EH (cell line): ENCODE measurements at places on chromosomes 2 and 18.

DNA sequence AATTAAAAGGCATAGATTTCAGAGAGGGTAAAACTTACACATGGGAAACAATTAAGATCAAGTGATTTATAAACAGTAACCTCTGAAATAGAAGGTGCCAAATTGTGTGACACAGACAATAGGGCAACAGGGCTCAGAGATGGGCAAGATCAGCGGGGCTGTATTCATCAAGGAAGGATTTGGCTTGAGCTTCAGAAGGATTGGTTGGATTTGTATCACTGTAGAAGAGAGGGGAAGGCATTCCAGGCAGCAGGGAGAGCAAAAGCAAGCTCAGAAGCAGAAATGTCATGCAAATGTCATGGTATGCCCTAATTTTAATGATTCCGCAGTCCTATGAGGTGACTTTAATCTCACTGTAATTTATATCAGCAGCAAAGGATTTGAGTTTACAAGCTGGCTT is 415.0 kb upstream of the NRP2 start:
- DNase-seq = no peak

DNA sequence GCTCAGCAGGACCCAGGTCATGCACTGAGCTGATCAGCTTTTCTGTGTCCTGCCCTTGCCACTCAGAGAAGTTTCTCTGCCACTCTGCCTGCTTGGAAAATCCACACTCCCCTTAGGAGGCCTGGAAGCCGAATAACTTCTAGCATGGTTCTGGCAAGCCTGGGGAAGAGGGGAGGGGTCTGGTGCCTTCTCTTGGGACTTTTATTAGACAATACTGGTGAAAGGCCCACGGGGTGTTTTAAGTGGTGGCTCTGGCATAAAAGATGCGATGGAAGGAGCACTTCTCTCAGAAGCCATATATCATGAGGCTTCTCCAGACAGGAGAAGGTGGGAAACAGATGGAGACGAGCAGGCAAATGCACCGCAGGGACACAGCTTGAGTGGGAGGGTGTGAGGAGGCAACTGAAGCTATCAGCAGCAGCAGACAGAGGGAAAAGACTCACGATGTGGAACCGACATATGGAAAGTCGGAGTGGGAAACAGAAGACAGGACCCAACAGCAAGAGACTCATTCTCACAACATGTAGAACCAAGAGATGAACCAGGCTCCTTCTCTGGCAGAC is 141.8 kb upstream of the CTNNA2 start:
- no peak for DNase-seq

DNA sequence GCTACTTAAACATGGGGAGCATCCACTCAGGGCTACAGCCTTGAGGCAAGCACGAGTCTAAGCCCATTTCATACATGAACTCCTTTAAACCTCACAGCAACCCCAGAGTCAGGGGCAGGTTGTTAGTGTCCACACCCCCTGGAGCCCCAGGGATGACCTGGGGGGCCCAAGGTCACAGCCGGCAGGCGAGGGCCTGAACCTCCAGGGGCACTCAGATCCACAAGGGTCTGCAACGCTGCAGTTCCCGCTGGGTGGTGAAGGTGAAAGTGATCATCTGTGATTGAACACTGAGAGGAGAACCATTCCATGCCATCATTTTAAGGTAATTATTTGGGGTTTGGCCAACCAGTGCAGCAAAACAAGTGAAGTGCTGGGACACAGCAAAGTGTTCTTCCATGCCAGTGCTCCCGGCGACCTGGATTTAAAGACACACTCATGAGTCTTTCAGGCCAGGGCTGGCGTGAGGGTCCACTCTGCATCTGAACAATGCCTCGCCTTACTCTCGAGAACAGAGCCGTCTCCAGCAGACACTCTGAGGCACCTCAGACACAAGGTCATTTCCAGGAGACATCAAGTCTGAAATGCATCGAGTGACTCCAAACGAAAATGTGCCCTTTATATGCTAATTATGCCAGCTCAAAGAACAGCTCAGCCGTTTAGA is 61.6 kb upstream of the SNTG2 start:
- DNase-seq = no peak

GRCh38 chr2:176072951-176073904 is 10.5 kb downstream of the EVX2 start:
- DNase-seq = no peak

GRCh38 chr2:73837847-73838585 is 9.3 kb downstream of the STAMBP start:
- DNase-seq = no peak

- no peak for DNase-seq
Observed at GRCh38 chr2:175552902-175553301, 371.4 kb upstream of the ATP5MC3 start.

DNA sequence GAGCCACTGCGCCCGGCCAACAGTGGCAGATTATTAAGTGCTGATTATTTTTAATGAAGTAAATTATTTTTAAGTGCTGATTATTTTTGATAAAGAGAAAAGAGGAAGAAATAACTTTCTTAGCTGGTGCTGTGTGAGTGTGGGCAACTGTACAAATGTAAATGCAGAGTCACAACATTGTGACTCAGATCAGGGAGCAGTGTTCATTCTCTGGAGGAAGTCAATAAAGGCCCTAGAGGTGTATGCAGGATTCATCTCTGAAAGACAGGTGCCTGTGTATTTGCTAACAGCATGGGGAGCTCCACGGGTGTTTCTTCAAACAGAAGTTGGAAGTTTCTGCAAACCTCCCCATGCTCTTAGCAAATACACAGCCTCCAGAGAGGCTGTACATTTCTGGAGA is 6.2 kb downstream of the KRTCAP3 start:
- no peak for DNase-seq

DNA sequence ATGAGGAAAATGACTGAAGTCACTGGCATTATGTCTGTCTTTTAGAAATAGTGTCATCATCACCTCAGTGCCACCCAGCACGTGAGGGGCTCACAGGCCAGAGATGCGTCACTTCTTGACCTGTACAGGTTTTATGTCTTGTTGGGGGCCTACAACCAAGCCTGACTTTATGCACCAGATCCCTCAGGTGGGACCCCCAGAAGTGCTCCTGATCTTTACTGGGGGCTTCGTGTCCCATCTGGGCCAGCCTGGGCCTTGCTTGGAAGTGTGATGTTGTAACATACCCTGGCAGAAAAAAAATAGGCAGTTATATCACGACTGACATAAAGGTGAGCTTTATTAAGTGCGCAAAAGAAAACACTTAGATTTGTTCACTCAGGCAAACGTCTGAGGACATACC is 21.5 kb upstream of the GNAL start:
- DNase-seq = no peak

- no peak for DNase-seq
Observed at GRCh38 chr2:197810491-197810890, 6.1 kb downstream of the PLCL1 start.

DNA sequence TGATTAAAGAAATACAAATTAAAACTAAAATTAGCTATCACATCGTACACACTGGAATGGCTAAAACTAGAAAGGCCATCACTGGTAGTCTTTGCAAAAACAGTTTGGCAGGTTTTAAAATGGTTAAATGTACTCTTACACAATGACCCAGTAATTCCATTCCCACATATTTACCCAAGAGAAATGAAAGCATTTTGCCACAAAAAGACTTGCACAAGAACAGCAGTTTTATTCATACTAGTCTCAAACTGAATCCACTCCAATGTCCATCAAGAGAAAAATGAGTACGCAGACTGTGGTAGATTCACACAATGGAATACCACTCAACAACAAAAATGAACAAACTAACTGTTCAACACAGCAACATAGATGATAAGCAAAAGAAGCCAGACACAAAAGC is 29.1 kb downstream of the SP140L start:
- DNase-seq = peak; percentile 45

GRCh38 chr2:27356056-27356381 is 545 bp downstream of the GTF3C2 start:
- peak; percentile 74 for DNase-seq

- no peak for DNase-seq
Observed at GRCh38 chr18:78558948-78559347, 420.7 kb upstream of the SALL3 start.

DNA sequence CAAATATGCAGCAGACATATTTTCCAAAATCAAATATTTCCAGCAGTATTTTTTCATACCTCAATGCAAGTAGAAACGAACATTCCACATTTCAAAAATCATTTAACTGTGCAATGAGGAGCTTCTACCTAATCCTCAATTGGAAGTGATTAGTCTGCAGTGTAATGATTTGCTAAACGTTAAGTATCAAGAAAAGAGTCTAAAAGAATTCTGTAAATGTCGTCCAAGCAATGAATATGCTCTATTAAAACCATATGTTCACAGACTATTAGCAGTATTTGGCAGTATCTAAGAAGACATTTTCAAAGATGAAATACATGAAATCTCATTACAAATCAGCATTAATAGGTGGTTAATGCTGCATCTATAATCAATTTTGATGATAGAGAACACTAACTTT is 15.9 kb downstream of the DYM start:
- no peak for DNase-seq

DNA sequence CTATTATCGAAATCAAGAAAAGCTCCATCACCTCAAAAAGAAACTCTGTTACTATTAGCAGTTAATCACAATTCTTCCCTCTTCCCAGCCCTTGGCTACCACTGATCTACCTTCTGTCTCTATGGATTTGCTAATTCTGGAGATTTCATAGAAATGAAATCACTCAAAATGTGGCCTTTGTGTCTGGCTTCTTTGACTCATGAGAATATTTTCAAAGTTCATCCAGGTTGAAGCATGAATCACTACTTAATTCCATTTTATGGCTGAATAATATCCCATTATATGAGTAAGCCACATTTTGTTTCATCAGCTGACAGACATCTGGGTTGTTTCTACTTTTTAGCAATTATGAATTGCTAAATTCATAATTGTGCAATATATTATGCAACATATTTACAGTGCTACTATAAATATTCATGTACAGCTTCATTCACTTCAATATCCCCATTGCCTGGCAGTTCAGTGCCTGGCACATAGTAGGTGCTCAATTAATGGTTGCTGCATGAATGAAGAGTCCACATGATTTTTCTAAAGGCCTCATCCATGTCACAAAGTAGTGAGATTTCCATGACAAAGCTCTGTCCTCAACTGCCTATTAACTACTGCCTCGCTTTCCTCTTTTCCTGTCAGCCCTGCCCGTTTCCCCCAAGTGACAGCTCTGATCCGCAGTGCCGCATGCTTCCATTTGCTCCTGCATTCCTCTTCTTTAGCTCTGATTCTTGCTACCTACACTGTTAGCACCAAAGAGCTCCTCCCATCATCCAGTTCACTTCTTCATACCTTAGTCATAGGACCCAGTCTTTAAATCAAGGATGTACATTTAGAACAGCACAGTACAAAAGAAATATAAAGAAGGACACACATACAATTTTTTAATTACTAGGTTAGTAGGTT is 32.8 kb downstream of the CCDC93 start:
- peak; percentile 94 for DNase-seq

DNA sequence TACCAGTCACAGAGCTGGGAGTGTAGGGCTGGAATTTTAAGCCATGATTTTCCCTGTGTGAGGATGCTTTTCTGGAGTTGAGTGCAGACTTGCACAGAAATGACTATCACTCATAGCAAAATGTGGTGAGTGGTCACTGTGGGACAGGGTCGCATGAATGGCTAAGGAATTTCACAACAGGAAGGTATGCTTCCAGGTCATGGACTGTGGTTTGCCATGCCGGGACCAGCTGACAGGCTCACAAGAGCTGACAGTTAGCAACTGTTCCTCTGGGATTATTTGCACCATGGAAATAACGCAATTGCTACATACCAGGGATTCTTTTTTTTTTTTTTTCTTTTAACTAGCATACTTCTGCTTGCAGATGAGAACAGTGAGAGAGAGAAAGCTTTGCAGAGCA is 3.8 kb upstream of the UXS1 start:
- peak; percentile 94 for DNase-seq

- DNase-seq = no peak
Observed at GRCh38 chr2:204966245-204966644, 421.0 kb downstream of the PARD3B start.

- peak; percentile 49 for DNase-seq
Observed at GRCh38 chr2:173059971-173060461, 15.6 kb upstream of the MAP3K20 start.

- peak; percentile 6 for DNase-seq
Observed at GRCh38 chr2:215059724-215060123, 78.7 kb downstream of the ABCA12 start.

DNA sequence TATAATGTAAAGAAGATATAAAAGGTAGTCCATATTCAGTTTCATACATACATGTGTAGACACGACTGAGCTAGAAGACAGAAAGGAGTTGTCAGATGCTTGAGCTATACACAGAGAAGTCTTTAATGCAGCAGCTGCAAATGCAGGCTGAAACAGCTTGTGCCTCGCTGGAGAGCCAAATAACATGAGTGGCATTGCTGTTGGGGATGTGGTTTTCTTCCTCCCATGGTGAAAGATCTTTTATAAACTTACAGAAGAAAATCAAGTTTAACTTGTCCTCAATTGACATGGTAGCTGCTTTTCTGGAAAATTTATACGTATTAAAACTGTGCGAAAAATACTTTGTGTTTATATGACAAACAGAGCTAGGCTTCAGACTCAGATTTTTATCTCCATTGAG is 16.4 kb upstream of the IL1R1 start:
- no peak for DNase-seq

- DNase-seq = no peak
Observed at GRCh38 chr2:45130736-45131135, 121.5 kb upstream of the SIX2 start.

DNA sequence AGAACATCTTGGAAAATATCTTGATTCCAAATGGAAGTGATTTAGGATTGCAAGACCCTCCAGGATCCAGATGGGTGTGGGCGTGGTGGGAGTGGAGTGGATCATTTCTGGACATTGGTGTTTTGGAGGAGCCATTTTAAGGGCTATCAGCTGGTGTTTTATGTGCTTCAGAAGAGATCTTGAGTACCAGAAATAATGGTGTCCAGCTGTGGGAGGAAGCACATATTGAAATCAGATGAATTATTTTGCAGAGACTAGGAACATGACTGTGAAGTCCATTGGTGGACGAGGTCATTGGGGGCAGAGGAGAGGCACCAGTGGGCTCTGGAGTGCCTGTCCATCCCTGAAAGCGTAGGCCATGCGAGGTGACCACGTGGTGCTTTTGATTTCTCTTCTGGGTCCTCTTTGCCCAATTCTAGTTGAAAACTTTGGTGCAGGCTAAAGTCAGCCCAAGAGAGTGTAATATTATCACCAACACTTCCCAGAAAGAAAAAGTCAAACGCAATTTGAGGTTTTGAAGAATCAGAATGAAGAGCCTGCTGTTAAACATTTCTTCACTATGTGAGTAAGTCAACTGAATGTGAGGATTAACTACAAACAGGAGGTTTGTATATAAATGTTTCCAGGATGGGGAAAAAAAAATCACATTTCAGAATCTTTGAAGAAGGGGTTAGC is 31.6 kb downstream of the RNF144A start:
- DNase-seq = no peak

DNA sequence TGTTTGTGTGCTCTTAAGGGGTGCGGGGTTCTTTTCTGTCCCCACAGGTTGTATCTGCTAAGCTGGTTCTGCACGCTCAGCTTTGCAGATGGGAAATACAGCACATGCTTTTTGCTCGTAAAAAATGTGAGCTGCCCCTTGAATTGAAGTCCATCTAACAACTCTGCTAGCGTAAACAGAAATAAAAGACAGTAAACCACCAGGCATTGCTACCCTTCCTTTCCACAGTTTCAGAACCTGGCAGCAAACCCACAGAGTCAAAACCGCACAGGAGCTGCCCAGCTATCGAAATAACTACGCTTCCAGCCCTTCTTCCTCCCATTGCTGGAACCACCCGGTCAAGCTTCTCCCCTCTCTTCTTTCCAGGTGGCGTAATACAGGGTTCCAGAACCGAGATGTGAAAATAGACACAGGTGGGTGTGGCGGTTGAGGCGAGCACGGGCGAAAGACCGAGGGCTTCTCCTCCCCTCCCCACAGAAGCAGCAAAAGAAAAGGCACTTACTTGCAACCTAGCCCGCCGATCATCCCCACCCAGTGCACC is 479 bp downstream of the SCN9A start:
- peak; percentile 48 for DNase-seq
